Tongue (tissue), 3 donors: ENCODE measurements at places on chromosomes 4 and X. TPM values are rescaled to one million over a fixed set of nuclear protein-coding genes. Genes with fewer than 3 reads are reported as not detected.

CTAG1A gene
- total RNA-seq, result not detected

AFP gene
- not detected for total RNA-seq

DNA sequence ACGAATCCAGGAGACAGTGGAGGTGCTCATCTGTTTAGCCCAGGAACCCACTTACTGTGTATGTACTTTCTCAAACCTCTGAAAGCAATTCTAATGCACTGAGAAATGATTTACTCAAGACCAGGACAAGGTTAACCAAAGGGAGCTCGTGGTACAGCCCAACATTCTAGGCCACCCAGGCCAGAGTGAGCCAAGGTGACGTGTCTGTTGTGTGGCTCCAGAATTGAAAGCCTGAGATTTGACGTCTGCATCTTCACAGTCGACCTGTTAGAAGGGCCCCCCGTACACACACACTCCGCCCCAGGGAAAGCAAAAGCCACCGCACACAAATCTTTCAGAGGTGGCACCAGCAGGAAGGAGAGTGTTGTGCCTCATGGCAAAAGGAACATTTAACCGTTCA is 2.3 kb downstream of the MAP3K15 start:
- no peak for DNase-seq

- no peak for DNase-seq
Measured at GRCh38 chr4:175873707-175874106, 61.6 kb upstream of the GPM6A start.

DNA sequence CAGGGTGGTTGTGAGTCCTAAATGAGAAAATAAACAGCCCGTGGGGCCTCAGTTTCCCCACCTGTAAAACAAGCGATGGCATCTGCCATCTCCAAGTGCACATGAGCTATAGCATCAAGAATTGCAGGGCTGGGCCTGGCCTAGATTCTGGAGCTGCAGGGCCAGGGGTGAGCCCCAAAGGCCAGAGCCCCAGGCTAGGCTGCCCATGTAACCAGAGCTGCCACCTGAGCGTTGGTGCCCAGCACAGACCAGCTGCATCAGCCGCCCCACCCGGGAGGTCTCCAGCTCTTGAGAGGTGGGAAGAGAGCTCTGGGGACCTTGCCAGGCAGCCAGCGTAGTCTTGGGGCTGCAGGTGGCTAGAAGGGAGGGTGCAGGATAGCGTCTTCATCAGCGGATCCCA is 27.0 kb upstream of the GPR78 start:
- DNase-seq, result no peak

DNA sequence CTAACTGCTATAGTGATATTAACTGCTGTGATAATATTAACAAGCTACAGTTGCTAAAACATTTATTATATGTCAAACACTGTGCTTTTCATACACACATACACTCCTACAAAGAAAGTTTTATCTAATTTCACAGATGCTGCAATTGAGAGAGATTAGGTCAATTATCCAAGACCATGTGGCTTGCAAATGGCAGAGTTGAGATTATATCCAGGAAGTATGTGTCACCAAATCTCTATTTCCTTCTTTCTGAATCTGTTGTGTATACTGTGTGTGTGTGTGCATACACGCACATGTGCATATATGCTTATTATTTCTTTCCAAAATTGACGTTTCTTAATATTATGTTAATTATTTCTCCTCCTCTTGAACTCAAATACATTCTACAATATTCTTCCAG is 775.9 kb upstream of the FTHL17 start:
- DNase-seq, result no peak
